Cerebellar nuclear complex (tissue), 1 donor: ENCODE measurements at places on chromosomes 3 and 15.

- no peak for DNase-seq
These were observed 48.6 kb upstream of the DUSP7 start for GRCh38 chr3:52104684-52105640.

GRCh38 chr3:131735544-131735943 is 232.8 kb upstream of the MRPL3 start:
- DNase-seq, result no peak

DNA sequence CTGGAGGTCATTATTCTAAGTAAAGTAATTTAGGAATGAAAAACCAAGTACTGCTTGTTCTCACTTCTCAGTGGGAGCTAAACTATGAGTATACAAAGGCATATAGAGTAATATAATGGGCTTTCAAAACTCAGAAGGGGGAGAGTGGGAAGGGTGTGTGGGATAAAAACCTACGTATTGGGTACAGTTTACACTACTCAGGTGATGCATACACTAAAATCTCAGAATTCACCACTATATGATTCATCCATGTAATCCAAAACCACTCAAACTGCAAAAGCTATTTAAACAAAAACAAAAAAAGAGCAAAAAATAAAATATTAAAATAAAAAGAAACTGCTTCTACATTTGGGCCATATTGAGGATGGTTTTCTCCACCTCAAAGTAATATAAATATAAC is 623.3 kb downstream of the NSUN3 start:
- DNase-seq, result no peak

DNA sequence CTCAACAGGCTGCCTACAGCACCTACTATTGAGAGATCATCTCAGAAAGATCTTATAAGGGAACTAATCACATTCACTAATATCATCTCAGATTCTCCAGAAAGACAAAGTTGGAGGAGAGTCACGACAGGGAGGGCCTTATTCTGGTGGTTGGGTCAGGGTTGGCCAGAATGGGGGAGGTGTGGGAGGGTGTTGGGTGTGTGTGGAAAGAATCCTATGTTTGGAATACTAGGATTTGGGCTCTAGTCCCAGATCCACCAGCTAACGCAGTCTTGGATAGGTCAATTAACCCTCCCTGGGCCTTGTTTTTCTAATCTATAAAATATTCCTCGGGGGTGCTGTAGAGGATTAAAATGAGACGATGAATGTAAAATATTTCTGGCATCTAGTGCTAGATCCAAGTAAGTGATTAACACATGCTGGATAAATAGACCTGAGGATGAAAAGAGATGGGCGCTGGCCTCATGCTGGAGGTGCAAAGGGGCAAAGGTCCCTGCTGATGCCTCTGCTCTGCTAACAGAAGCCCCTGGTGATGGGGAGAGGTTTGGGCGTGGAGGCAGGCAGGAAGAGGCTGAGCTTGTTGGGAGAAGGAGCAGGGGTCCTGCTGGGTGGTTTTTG is 67.6 kb upstream of the ETV5 start:
- DNase-seq, result no peak

DNA sequence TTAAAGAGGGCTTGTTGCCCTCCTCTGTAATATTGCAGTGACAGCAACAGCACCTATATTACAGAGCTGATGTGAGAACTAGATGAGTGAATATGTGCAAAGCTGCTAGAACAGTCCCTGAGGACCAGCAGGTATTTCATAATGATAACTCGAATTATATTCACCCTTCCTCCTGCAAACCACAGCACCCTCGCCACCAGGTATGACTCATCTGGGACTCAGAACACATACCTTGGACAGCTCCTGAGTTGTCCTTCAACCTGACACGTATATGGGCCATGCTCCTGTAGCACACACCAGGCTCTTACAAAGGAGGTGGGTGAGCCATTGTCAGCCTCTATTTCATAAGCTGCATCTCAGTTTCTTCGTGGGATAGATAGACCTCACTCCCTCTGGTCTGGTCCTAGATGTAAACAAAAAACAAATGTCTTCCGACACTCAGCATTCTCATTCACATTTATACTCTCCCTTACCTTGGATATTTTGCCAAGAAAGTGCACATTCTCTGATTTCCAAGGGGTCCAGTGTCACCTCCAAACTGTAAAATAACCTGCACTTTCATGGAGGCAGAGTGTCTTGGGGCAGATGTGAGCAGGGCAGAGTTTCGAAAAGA is 124.5 kb downstream of the TLE3 start:
- DNase-seq, result no peak

GRCh38 chr15:48896869-48897814 is 19.2 kb downstream of the EID1 start:
- no peak for DNase-seq

DNA sequence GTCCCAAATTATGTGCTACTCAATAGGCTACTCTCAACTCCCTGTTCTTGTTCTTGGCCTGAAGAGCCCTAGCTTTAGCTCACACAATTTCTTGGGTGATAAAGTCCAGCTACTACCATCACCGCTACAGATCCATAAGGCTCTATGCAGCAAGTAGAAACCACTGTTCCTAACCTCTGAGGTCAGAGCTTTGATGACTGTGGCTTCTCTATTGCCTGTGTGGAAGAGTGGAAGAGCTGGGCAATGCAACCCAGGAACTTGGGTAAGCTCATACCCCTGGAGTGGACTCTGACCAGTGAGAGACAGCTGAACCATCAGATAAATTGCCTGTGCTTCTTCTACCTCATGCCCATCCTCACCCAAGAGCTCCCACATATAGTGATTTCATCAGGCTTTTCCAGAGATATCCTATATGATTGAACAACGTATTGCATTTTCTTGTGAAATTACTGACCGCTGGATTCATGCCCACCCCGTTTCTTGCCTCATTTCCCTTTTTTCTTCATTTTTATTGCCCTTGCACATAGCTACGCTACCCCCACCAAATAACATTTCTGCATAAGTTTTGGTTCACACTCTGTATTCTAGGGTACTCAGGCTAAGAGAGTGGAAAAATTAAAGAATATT is 172.3 kb upstream of the MBNL1 start:
- no peak for DNase-seq

- DNase-seq, result no peak
These were observed 19.5 kb upstream of the COMMD2 start for GRCh38 chr3:149771652-149772271.

DNA sequence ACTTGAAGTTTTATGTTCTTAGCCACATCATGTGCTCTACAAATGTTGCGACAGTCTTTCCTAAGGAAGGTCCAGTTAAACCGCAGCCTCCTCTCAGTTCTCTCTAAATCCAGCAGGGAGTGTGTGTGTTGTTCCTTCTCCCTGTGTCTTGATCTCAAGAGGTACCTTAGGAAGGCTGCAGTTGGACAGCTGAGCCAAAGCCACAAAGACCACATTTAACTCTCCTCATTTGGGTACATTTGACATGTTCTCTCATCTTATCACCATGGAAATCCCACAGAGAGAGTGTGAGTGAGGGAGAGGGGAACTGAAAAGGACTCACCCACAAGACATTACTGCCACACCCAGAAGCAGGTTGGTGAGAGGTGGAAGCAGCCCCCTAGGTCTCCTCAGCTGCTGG is 79.5 kb downstream of the CD200R1L start:
- no peak for DNase-seq

DNA sequence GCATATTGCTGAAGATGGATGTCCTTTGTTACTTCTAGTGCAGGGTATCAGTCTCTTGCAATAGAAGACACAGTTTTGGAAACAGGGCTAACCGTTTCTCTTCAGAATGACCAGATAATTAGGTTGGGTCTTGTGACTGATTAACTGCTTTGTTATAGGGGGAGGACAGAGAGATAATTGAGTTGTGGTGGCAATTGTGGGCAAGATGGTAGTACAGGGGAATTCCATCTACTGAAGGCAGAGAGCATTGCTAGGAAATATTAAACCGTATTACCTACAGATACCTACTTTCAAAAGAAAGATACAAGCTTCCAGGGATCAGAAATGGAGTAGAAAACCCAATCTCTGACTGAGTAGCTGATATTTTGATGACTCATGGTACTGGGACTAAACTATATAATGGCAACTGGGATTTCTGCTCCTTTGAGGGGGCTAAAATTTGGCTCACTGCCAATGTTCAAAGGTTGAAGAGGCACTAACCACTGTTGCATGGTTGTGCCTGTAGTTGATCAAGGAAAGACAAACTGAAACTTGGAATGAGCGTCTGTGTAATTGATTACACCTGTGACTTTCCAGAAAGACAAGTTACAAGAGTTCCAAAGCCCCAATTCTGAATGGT is 4.2 kb downstream of the PRR23B start:
- no peak for DNase-seq

DNA sequence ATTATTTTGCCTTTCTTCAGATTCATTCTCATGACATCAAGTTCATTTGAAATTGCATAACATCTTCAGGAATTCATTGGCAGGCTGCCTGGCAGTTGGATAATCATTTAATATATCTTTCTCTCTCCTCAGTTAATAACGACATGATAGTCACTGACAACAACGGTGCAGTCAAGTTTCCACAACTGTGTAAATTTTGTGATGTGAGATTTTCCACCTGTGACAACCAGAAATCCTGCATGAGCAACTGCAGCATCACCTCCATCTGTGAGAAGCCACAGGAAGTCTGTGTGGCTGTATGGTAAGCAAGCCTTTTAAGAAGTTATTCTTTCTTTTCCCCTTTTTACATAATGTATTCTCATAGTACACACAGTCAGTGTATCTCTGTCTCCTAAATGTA is 38.2 kb downstream of the TGFBR2 start:
- no peak for DNase-seq

GRCh38 chr15:90718232-90718631 is 1.1 kb downstream of the BLM start:
- DNase-seq, result no peak

GRCh38 chr3:57150113-57150581 is 15.0 kb downstream of the IL17RD start:
- no peak for DNase-seq

GRCh38 chr3:156455839-156456238 is 99.1 kb downstream of the SSR3 start:
- DNase-seq, result no peak

- no peak for DNase-seq
These were observed 635.9 kb downstream of the CADM2 start for GRCh38 chr3:85594676-85595075.

- no peak for DNase-seq
These were observed 134.8 kb downstream of the AKAP13 start for GRCh38 chr15:85515212-85515611.
